ENCODE measurements at places on chromosomes 7 and 10. TPM values are rescaled to one million over a fixed set of nuclear protein-coding genes. Genes with fewer than 3 reads are reported as not detected.

RBM20 gene
- total RNA-seq = 3.3 TPM

MYL10 gene
- not detected for total RNA-seq

LBX1 gene
- not detected for total RNA-seq

PPP1R3C gene
- 1.8 TPM for total RNA-seq

DNA sequence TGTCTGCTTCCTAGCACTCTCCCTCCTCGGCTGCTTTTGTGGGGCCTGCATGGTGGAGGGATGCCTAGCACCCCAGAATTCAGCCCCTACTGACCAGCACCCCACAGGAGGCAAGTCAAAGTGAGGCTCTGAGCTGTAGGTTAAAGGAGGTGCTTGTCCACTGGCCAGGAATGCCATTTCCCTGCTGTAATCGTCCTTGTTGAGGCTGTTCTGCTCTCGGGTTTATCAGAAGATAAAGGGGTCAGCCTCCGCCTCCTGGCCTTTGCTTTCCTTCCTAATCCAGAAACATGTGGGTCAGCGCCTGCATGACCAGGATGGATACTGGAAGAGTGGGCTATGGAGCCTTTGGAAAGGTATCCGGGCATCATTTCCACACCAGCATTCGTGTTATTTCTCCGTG, 98.9 kb downstream of the MKI67 start:
- no peak for DNase-seq

- no peak for DNase-seq
Measured at GRCh38 chr10:55287346-55287745, 486.3 kb upstream of the PCDH15 start.

DNA sequence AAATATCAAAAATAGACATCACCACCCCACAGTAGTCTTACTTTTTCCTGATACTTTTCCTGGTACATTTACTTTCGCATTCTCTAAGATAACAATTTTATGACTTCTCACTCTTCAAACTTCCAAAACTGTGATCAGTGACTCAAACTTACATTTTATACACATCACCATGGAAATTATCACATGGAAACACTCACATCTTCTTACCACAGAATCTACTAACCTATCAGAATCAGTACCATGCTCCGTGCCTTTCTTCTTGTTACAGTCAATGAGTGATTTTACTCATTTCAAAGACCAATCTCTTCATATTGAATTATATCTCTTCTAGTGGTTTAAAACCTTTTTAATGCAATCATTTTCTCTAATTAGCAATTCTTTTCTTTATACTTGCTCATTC, 120.3 kb downstream of the PTEN start:
- no peak for DNase-seq

- no peak for DNase-seq
Measured at GRCh38 chr10:71978476-71978875, 14.3 kb downstream of the CHST3 start.

DNA sequence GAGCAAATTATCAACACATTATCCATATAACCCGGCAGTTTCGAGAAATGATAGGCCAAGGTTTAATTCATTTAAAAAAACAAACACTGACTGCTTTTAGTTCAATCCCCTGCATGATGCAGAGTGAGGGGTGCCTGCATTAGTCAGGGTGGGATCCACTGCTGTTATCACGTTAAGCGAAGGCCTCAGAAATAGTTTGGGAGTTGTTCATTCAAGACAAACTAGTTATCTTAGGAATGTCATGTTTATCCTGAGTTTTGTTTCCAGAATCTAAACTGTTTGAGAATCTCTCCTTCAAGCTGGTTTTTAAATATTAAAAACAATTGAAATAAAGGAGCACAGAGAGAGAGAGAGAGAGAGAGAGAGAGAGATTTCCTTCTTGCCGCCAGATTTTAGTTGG, 36.6 kb upstream of the PFKP start:
- no peak for DNase-seq

DNA sequence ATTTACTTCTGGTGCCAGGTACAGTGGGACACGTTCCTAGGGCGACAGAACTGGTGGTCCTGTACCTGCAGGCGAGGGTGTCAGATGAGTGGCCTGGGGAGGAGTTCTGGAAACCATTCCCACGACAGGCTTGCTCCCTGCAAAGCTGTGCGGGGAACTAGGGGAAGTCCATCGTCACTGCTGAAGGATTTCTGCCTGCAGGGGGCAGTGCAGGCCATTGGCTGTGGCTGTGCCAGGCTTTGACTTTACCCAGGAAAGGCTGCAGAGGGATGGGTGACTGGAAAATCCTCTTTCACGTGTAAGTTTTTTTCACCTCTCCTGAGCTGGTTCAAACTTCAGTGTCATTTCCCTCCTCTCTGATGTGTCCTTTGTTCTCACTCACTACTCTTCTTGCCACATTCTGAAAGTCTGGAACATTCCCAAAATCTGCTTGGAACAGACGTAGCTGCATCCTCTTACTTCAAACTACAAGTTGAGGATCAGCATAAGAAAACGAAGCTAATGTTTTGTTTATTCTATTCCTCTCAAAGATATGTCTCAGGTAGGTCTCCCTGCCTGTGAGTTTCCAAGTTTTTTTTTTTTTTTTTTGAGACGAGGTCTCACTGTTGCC, 126.5 kb downstream of the SH2D4B start:
- peak; percentile 16 for DNase-seq

DNA sequence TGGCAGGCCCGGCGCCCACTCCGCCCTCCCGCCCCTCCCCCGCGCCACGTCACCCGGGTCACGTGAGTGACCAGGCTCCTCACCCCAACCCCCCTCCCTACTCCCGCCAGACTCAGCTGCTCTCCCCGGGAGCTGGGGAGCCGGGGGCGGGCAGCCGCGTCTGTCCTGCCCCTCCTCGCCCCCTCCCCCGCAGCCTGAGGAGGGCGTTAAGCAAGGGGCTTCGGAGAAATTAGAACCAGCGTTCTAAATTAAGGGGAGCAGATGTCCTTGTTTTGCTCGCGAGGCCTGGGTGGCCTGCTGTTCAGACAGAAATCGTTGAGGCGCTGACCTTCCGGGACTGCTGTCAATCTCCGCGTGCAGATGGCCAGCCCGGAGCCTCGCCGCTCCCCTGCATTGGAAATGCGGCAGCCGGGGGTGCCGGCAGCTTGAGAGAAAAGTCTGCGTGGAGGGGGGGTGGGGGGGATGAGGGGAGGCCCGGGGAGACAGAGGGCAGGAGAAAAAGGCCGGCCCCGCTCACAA, 102.2 kb upstream of the ZNF438 start:
- no peak for DNase-seq

DNA sequence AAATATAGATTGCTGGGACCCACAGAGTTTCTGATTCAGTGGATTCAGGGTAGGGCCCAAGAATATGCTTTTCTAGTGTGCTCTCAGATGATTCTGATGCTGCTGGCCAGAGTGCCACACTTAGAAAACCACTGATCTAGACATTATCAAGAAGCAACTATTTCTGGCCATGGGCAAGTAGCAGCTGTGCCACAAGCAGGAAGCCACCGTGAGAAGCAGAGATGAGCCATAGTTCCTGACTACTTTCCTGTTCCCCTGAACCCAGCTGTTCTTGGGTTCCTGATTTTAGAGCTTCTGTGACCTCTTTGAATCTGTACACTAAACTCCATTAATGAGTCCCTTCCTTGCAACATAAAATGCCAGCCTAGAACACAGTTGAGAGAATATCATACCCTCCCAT, 38.1 kb upstream of the PIK3AP1 start:
- DNase-seq = no peak

- DNase-seq = peak; percentile 5
Measured at GRCh38 chr7:41628901-41629300, 74.0 kb downstream of the INHBA start.

- no peak for DNase-seq
Measured at GRCh38 chr7:43163885-43164284, 51.4 kb downstream of the HECW1 start.

- DNase-seq = no peak
Measured at GRCh38 chr10:11115337-11115736, 97.7 kb downstream of the CELF2 start.

GRCh38 chr10:112261281-112261822, 21.8 kb upstream of the TECTB start:
- DNase-seq = no peak

DNA sequence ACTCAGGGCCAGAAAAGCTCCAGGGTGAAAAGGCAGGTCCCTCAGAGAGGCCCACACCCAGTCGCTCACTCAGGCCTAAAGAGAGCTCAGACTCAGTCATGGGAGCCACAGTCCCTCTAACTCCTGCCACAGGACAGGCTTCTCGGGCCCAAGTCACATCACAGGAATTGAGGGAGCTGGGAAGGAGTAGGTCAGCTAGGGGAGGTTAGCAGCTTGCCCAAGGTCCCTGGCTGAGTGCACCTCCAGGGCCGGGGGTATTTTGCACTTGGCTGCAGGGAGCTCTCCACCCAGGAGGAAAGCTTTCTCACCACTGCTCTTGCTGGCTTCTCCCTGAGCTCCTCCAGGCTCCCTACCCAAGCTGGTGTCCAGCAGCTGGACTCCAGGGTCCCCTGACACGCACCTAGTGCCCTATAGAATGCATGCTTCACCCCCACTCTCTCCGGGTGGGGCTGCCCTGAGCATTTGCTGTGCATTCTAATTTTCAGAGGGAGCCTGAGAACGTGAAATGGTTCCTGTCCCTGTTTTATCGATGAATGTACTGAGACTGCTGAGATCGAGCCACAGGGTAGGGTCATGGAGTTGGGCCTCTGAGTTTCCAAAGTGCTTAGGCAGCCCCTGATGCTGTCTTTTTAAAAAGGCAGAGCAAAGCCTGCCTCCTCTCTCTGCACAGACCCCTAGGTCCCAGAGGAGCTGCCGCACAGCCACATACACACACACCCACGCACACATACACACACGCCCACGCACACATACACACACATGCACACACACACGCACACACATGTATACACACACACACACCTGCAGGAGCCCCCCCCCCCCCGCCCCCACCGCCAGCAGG, 37.9 kb upstream of the RET start:
- no peak for DNase-seq

GRCh38 chr7:77566421-77566820, 29.3 kb downstream of the PTPN12 start:
- no peak for DNase-seq

- peak; percentile 80 for DNase-seq
Measured at GRCh38 chr10:75547391-75548298, 116.2 kb downstream of the LRMDA start.
